GOT3 (cell line): ENCODE measurements at places on chromosomes 6 and 20.

DNA sequence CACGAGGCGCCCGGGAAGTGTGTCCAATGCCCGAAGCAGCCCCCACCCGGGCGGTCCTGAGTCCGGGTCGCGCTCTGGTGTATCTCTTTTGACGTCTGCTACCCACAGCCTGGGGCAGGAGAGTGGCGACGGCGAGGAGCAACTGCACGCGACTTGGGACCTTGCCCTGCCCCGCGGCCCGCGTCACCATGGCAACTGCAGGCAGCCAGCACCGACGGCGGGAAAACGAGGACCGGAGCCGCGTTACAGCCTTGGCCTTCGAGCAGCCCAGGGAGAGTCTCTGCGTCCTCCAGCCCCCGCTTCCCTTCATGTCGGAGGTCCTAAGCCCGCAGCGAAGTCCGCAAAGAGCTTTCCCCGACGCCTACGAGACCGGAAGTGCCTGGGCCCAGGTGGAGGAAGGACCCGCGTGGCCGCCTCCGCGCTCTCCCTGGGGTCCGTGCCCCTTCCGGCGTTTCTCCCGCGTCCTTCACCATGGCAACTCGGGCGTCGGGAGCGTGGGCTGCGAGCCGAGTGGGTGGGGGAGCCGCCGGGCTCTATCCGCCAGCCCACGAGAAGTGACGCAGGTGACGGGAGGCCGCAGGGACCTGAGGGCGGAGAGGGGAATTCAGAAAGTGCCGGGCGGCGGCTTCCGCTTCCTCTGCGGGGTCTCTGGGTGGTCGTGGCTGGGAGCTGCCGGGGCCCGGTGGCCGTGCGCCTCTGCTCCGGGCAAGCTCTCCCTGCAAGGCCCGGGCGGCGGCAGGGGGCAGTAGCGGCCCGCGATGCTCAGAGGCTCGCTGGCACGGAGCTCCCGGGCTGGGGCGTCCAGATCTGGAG lies 88.6 kb upstream of the TGM3 start:
- peak; percentile 40 for DNase-seq

GRCh38 chr20:15111654-15112053 lies 774.2 kb upstream of the FLRT3 start:
- no peak for DNase-seq

- DNase-seq = no peak
These were observed 4.0 kb downstream of the VARS1 start for GRCh38 chr6:31791324-31792089.

- DNase-seq = no peak
These were observed 78.0 kb downstream of the DLGAP4 start for GRCh38 chr20:36384022-36384619.

DNA sequence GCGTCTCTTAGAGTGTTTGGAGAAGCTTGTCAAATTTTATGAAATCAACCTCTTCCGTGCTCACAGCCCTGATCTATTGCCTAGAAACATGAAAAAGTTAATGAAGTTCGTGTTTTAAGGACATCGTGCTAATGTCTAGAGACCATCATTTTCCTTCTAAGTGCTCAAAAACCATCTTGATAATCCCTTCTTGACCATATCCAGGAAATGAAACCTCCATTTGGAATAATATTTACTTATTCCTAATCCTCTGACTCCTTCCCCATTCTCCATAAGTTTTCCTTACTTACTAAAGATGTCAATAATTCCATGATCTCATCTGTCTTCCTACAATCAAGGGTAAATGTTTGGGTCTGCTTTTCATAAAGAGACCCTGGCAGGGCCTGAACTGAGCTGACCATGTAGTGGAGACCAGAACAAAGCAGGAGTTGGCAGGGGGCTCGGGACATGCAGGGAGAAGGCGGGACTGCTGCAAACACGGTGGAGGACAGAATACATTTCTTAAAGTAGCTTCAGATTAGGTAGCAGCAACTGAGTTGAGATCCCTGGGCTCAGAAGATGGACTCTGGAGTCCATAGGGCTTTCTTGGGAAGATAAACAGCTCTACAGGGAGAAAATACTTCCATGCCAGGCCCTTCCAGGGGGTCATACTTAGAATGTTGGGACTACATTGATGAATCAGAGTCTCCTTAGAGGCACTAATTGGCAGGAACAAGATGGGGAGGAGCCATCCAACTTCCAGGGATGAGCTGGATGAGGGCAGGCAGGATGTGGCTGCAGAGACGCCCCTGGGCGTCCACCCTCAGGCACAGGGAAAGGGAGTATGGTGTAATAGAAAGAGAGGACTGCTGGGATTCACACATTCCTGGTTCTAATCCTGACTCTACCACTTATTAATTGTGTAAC lies 100.7 kb downstream of the RIN2 start:
- DNase-seq = no peak

DNA sequence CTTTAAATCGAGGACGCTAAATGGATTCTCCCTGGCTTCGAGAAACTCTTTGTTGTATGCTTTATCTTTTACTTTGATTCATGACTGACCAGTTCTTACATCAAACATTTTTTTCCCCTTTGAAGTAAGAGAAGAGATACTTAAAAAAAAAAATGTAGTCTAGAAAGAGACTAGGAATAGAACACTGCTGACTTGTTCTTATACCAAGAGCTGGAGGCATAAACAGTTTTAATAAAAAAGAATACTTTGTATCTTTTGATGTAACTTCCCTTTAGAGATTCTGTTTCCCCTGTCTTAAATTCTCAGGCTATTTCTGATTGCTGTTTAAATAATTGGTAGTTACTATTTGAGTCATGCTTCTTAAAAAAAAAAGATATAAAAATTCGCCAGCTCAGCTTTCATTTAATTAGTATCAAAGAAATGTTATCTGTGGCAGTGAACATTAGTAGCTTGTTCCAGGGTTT lies 4.8 kb downstream of the ASXL1 start:
- DNase-seq = no peak

GRCh38 chr6:150641398-150642139 lies 41.9 kb downstream of the PLEKHG1 start:
- DNase-seq = no peak

DNA sequence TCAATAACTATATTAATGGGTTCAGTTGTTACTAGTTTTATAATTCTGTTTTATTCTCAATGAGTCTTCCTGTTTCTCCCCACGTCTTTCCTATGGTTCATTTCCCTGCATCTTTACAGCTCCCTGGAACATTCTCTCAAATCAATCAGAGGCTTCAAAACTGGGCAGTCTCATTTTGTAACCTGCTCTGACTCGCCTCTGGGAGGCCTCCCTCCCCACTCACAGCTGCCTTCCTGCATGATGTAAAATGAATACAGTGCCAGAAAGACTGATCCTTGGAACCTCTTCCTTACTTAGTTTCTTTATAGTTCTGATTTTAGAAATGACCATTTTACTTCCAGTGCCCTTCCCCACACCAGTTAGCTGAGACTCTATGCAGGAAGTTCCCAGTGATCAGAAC lies 103.9 kb downstream of the ESR1 start:
- DNase-seq = no peak

GRCh38 chr20:24741493-24742072 lies 207.5 kb upstream of the CST7 start:
- DNase-seq = no peak

- no peak for DNase-seq
These were observed 417.7 kb upstream of the JARID2 start for GRCh38 chr6:14828201-14828611.

GRCh38 chr6:16386057-16386456 lies 147.7 kb downstream of the GMPR start:
- no peak for DNase-seq

DNA sequence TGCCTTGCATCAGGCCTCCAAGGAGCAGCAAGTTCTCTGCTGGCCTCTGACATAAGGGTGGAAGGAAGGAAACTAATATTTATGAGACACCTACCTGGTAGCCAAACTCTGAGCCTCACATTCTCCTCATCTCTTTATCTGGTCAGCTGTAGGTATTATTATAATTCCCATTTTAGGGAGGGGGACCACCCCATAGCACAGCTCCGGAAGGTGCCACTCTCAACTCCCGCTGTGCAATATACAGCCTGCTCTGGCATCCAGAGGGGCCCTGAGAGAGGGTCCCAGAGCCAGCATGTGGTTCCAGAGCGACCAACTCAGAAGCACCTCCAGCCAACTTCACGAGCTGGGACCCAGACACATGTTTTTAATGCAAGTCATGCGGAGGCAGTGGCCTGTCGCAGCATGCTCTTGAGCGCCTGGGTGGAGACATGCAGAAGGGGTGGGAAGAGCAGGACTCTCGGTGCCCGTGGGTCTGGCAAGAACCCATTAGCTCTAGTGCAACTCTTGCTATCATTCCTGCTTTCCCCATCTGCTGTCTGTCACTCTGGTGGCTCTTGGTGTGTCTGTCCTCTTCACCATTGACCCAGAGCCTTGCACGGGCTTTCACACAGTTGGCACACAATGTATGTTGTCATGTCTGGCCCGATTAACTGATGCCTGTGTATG lies 15.0 kb upstream of the MYMX start:
- DNase-seq = no peak

GRCh38 chr20:52035977-52036376 lies 155.6 kb downstream of the ZFP64 start:
- DNase-seq = no peak

- DNase-seq = no peak
These were observed 472.6 kb downstream of the UTRN start for GRCh38 chr6:144757730-144758129.

GRCh38 chr20:19546648-19547047 lies 211.4 kb upstream of the RIN2 start:
- no peak for DNase-seq
